SK-N-DZ (cell line): ENCODE measurements at places on chromosomes 1 and 21.

DNA sequence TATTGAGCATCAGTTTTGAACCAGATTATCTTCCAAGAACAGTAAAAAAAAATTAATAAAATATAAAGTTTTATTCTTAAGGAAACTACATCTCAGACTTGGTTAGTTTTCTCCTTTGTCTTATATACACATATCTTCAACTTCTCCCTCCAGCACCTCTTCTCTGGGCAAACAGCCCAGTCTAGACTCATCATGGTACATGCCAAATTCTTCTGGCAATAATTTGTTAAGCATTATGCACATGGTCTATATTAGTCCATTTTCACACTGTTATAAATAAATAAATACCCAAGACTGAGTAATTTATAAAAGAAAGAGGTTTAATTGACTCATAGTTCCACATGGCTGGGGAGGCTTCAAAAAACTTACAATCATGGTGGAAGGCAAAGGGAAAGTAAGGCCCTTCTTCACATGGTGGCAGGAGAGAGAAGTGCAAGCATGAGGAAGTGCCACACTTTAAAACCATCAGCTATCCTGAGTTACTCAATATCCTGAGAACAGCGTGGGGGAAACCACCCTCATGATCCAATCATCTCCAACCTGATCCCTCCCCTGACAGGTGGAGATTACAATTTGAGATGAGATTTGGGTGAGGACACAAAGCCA, 108.7 kb upstream of the RNPC3 start:
- DNase-seq = no peak

DNA sequence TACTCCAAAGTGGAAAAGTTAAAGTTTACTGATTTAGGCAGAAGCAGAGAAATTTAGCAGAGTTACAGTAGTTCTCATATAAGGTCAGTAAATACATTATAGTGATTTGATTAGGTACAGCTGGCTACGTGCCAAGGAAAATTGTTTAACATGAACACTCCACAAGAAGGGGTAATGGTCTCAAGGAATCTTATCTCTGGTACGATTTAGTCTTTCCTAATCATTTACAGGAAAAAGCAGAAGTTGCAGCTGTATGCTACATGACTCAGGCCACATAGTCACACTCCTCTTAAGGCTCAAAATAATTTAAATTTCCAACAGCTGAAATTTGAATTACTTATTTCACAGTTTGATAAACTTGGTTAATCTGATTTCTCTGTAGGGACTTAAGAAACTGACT, 36.9 kb upstream of the OR2B11 start:
- peak; percentile 76 for DNase-seq

GRCh38 chr1:212557739-212558692, 50.5 kb upstream of the ATF3 start:
- no peak for DNase-seq

- DNase-seq = no peak
Measured at GRCh38 chr1:179127163-179127895, 45.5 kb downstream of the TOR3A start.

DNA sequence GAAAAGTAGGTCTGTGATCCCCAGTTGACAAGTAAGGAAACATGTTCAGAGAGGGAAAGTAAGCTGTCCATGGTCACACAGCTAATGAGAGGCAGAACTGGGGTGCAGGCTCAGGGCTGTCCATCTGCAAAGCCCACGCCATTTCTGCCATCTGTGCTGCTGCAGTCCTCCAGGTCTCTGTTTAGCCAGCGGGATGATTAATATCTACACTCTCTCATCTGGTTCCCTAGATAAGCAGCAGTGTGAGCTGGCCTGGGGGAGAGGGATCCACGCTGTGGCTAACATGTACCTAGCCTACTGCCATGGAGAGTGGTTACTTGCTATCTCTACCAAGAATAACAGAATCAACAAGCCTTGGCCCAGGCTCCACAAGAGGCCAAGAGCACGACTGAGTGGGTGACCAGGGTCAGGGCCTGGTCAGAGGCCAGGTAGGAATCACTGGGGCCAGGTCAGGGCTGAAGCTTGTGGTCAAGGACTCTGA, 75.2 kb downstream of the TRABD2B start:
- DNase-seq = peak; percentile 61

- no peak for DNase-seq
Measured at GRCh38 chr1:40385437-40386358, 12.2 kb downstream of the SMAP2 start.

GRCh38 chr21:35812679-35813078, 247.6 kb downstream of the SETD4 start:
- no peak for DNase-seq

DNA sequence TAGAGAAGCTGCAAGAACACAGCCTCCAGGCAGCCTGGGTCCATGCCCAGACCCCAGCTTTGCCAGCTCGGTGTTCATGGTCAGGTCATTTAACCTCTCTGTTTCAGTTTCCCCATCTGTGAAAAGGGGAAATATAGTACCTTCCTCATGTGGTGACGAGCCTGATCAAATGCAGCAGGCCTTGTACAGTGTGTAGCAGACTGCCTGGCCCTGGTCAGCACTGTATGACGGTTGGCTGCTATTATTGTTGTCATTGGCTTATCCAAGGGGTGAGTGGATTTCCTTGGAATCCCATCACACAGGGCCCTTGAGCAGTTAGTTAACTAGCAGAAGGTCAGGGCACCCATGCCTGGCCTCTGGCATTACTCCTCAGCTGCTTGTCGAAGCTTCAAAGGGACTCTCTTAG, 6.6 kb upstream of the TMEM51 start:
- no peak for DNase-seq

GRCh38 chr1:19360843-19361610, 48.9 kb downstream of the SLC66A1 start:
- no peak for DNase-seq

DNA sequence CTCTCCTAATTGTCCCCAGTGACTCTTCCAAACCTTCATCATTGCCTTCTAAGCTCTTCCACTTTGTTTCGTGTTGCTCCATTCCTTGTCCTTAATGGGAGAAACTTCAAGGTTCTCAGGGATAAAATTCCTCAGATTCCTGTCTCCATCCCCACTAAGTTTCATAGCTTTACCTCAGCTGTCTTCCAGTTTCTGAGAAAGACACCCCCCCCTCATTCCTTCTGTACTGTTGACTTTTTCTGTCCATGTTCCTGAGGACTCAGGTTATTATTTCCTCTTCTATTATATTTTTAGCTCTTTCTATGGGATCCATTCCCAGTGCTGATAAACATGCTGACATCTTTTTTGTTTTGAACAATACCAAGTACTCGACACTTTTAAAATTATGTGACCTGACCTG, 215.3 kb upstream of the PTGFR start:
- no peak for DNase-seq

DNA sequence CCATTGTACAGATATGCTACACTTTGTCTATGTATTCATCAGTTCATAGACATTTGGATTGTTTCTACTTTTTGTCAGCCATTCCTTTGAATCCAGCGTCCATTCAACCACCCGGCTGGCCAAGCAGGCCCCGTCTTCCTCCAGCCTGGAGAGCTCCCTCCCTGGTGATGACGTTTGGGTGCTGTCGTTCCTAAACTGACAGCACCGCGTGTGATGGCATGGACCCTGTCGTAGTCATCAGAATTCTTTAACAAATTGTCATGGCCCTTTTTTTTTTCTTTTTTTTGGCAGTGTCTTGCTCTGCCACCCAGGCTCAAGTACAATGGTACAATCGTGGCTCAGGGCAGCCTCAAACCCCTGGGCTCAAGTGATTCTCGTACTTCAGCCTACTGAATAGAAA, 138.6 kb upstream of the ERRFI1 start:
- DNase-seq = no peak

GRCh38 chr1:6815726-6816125, 30.5 kb downstream of the CAMTA1 start:
- DNase-seq = no peak

DNA sequence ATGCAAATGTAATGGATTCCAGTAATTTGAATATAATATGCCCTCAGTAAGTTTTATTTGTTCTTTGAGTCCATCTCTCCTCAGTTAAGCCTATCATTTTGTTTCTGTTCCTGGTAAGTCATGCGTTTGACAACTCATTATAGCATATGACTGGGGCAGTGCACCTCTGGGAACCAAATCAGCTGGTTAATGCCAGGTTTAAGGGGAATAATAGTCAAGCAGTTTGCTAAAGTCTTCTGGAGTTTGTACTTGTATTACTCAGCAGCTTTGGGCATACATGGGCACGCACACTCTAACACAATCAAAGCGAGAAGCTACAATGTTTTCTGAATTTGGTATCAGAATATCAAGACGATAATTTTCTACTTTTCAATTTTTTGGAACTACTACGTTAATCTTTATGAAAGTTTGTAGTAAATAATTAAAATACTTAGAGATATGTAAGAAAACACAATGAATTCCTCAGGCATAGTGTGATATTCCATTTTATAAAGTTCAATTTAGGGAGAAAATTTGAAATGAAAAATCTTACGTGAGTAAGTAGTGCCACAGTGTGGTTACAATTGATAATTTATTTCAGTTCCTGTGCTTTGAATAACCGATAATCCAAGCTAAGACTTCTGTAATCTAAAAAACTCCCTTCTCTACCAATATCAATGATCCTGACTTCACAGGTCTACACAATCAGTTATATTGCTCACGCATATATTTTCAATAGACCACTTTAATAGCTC, 43.8 kb upstream of the KCTD3 start:
- no peak for DNase-seq

DNA sequence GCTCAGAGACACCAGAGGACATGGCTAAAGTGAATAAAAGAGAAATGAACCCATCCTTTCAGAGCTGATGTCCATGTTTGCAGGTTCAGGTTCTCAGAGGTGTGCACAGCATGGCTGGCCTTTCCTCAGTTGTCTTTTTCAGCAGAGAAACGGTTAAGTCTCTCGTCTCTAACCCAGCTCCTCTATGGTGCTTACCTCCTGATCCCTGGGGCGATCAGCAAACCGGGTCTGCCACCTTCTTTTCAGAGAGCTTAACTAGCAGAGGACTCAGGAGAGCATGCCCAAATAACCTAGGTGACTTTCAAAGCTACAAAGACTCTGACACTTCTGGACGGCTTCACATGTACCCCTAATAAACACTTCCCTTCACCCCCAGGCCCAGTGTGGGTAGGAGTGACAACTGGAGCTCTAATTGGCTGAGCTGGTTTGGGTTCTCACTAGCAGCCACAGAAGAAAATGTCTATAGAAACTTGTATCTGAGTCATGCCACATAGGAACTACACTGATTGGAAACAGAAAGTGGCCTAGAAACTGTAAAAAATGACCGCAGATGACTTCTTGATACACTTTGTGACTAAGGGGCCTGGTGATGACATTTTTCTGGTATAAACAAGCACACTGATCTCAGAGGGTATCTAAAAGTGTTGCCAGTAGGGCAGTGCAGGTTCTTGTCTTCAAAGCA, at the start of gene AIM2:
AIM2 (minus strand) TSS at position 329 of the 682 bp plus-strand sequence. CDS start 3,267 bp downstream, outside the sequence.
- DNase-seq = no peak

GRCh38 chr1:66553846-66554245, 19.9 kb downstream of the SGIP1 start:
- DNase-seq = no peak

GRCh38 chr1:117359561-117360289, 7.5 kb upstream of the MAN1A2 start:
- peak; percentile 15 for DNase-seq

DNA sequence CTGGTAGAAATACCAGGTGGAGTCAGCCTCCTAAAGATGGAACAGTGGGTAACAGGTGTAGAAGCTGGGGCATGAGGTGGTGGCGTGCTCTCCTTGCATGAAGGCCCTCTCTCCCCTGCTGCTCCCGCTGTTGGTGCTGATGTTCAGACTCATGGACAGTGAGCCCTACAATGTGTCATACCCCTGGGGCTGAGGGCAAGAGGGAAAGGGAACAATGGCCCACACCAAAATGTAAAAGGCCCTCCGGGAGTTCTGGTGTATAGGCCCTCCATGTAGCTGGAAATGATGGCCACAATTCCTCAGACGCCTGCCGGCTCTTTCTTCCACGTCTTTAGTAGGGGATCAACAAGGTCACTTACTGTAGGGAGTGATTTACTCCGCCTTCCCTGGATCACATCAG, 194.9 kb downstream of the DYRK1A start:
- no peak for DNase-seq

- no peak for DNase-seq
Measured at GRCh38 chr1:233901495-233901894, 3.0 kb upstream of the SLC35F3 start.

- DNase-seq = no peak
Measured at GRCh38 chr1:152735648-152736047, 22.2 kb upstream of the KPRP start.

- DNase-seq = no peak
Measured at GRCh38 chr21:18411565-18411964, 8.0 kb upstream of the TMPRSS15 start.

GRCh38 chr1:221747839-221748238, 6.0 kb upstream of the DUSP10 start:
- no peak for DNase-seq

DNA sequence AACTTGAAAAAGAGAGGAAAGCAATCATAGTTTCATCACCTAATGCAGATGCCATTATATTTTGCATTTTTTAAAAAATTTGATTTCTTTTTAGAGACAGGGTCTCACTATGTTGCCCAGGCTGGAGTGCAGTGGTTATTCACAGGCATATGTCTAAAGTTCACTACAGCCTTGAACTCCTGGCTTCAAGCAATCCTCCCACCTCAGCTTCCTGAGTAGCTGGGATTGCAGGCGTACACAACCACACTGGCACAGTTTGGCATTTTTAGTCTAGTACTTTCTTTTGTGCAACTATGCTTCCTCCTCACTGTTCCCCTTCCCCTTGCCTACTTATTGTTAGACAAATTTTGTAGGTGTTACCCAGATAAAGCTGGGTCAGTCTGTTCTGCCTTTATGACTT, 18.0 kb downstream of the RHOU start:
- DNase-seq = no peak

GRCh38 chr1:155499263-155499662, 63.3 kb downstream of the ASH1L start:
- no peak for DNase-seq

DNA sequence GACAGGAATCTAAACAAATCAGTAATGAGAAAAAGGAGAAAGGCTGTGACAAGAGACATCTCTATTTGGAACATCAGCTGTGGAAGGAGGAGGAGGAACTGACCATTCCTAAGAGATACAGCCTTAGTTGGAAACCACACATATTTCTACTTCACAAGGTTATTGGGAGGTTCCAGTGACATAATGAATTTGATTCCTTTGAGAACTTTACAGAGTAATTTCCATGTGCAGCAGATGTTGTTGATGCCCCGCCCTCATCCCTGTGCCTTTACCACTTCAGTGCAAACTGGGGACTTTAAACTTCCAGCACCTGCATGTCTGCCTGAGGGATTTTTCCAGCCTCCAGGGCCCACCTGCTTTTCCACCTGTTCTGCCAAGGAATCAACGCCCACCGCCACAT, 9.3 kb upstream of the ST6GALNAC5 start:
- no peak for DNase-seq

DNA sequence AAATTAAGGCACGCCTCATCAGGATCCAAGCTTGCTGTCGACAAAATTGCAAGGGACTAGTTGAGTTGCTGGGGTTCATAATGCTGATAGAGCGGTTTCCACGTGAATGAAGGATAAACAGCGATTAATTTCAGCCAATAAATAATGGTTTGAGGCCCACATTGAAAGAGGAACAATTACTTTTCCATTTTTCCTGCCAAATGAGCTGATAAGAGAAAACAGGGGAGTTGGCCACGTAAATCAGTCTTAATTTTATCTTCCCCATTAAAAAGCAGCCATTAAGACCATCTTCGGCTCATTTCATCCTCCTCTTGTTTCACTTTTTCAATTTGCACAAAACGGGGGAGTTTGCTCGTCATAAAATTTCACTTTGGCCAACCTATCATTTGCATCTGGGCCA, 235.5 kb upstream of the RRP15 start:
- DNase-seq = no peak

GRCh38 chr1:75733661-75734060, 9.2 kb downstream of the ACADM start:
- no peak for DNase-seq
